Cerebellar nuclear complex (tissue), 1 donor: ENCODE measurements at places on chromosomes 2 and 18.

DNA sequence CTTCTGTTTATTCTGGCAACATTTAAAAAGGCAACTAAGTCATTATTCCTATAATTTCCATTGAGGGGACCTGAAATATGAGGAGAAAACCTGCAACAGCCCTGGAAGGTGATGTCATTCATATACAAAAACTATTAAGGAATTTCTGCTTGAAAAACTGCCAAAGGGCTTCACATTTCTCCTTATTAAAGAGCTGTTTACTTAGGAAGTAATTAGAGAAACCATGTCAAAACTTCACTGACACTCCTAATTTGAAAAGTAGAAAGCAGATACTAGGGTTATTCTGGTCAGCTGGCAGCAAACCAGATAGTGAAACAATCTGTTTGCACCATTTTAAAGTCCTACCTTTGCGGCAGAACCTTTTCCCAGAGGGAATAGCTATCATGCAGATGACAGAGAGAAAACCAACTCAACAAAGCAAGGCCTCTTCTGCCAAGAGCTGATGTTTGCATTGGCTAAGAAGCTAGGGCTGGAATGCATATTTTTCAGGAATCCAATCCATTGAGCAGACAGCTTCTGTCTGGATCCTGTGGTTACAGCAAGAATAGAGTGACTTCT is 592.2 kb upstream of the SYT4 start:
- DNase-seq = no peak

DNA sequence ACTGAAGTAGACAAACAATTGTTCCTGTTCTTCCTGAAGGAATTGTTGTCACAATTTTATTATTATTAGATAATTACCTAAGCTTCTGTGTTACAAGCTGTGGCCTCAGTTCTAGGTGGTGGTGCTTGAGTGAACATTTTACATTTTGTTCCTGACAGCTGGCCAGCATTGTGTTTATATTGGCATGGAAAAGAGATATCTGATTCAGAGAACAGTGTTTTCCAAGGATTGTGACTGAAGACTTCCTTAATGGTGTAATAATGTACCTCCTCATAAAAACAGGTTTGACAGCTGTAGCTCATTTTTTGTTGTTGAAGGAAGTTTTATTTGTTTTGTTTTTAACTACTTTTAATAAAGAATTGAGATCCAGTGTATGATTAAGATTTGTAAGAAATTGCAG is 95.2 kb downstream of the EPB41L5 start:
- DNase-seq = peak; percentile 4

GRCh38 chr18:63149302-63149587 is 170.3 kb downstream of the BCL2 start:
- no peak for DNase-seq

DNA sequence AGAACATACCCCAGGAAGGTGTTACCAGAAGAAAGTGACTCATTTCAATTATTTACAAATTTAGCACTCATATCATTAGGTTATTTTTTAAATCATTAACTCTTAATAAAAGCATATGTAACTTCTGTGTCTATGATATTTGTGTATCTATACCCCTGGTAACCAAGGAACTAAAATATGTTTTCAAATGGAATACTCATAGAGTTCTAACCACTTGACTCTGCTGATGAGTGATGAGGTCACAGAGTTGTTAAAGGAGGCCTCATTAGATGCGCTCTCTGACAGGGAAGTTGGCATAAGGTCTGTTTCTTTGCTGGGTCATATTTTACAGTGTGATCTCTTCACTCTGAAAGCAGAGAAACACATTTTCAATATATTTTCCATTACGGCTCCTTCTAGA is 73.4 kb downstream of the CCDC150 start:
- no peak for DNase-seq

DNA sequence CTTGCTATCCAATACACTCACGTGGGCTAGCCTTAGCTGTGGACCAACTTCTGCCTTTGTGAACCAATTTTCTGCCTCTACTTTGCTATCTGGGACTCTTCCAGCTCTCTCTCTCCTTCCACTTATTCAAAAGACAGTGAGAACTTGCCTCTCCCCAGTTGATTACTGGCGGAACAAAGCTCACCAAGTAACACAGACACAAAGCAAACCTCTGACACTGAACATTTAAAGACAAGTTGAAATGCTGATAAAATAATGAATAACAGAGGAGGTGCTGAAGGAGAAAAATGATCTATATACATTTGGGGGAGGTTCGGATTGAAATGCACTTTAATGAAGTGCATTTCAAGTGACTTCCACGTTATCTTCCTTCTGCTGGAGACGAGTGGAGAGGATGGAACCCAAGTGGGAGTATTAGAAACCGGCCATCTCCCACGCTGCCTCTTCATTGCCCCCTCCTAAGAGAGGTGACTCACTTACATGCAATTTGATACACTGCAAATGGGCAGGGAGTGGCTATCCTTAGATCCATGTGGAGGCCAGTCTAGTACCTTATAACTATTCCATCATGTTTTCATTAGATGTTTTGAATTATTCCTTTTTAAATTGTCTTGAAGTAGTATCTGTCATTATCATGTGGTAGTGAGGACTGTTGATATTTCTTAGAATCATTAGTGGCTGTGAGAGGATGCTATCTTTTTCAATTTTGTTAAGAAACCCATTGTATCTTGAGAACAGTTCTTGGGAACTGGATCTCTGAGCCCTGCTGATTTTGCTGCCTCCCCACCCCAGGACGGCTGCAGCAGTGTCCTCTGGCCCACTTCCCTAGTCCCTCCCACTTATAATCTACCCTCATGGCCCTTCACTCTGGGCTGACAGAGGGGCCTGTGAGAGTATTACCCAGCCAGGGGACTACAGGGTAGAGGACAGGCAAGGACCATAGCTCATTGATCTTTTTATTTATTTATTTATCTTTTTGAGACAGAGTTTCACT is 6.0 kb upstream of the GLI2 start:
- no peak for DNase-seq

DNA sequence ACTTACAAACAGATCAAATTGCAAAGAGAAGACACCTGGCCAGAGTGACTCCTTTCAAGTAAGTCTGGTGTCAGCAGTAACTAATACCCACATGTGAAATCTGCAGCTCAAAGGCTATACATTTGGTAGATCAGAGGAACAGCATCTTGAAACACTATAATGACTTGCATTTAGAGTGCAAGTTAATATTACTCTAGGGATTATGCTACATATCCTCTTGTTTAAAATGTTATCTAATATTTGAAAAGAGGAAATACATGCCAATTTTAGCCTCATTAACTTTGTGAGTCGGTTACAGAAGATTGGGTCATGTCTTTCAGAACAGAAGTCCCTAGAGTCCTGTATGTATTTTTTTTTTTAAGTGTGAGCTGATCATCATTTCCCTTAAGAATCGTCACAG is 15.2 kb downstream of the LANCL1 start:
- DNase-seq = no peak
